ENCODE measurements at places on chromosomes 13 and 19.

DNA sequence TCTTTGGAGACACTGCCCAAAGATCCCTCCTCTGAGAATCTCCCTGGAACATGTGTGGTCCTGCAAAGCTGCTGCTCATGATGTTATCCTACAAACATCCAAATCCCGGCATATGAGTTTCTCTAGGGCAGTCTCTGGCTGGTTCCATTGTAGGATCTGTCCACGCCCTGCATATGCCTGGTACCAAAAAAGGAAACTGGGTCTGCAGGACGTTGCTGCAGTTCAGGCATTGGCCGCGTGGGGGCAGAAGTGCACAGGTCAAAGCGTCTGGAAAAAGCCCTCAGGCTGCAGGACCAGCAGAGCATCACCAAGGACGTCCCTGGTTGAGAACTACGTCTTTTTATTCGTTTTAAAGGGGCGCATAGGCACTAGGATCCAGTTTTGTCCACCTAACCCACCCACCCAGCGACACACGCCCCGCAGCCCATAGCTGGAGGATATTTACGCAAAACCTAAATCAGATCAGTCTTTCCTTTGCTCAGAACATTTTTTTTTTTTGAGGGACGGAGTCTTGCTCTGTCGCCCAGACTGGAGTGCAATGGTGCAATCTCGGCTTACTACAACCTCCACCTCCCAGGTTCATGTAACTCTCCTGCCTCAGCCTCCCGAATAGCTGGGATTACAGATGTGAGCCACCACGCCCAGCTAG is 12.9 kb upstream of the ZNF564 start:
- peak; percentile 81 for DNase-seq

GRCh38 chr19:18712981-18713380 is 29.5 kb downstream of the CRTC1 start:
- no peak for DNase-seq

GRCh38 chr13:69660155-69660554 is 447.5 kb upstream of the ATXN8OS start:
- DNase-seq: no peak

DNA sequence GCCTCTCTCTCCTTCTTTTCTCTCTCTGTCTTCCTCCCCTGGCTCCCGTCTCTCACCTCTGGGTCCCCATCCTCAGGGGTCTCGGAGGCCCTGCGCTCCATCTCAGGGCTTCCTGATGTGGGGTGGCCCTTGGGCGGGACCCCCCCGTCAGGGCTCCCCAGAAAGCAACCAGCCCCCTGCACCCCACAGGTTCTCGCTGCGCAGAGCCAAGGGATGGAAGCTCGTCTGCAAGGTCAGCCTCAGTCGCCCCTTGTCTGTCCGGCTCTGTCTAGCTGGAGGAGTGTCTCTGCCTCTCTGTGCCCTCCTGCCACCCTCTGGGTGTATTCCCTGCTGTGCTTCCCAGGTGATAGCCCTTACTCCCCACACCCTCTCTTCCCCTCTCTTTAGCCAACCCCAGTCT is at the start of gene SBK3:
SBK3 (minus strand) TSS at position 101 of the 400 bp plus-strand sequence; CDS start at position 101, 0 bp downstream.
- DNase-seq: no peak

- no peak for DNase-seq
These were observed 19.0 kb downstream of the VSTM2B start for GRCh38 chr19:29544656-29545360.

DNA sequence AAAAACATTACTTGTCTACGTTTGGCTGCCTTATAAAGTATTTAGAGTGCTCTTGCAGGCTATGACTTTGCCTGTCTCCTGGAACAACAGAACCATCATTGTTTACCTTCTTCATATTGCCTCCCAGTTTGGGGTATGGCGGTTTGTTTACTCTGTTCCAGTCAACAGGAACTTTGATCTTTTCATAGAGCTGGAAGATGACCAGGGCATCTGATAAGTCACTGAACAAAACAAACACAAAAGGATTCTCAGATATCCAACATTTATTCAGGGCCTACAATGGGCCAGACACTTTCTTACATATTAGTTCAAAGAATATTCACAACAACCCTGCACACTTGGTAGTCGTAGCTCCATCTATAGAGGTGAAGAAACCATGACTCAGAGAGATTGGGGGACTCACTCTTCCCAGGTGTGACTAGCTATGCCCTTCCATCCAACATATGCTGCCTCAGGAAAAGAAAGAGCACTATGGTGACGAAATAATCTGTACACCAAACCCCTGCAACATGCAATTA is 38.4 kb upstream of the CPB2 start:
- no peak for DNase-seq

DNA sequence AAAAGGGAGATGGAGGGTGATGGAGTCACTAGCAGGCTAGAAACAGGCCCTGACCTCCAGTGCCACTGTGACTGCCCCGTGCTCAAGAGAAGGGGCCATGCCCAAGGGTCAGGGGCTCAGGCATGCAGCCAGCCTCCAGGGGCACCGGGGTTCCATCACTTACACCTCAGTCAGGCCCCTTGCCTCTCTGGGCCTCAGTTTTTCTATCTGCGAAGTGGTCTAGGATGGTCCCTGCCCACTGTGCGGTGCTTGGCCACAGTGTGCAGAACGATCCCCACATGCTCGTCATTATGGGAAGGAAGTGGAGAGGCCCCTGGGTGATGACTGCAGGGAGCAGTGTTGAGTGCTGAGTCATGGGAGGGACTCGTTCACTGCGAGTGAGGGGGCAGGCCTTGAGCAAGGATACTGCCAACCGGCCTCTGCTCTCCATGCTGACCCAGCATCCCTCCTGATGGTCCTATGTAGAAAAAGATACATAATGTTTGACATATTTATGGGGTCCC is 23.1 kb downstream of the TMED1 start:
- no peak for DNase-seq

DNA sequence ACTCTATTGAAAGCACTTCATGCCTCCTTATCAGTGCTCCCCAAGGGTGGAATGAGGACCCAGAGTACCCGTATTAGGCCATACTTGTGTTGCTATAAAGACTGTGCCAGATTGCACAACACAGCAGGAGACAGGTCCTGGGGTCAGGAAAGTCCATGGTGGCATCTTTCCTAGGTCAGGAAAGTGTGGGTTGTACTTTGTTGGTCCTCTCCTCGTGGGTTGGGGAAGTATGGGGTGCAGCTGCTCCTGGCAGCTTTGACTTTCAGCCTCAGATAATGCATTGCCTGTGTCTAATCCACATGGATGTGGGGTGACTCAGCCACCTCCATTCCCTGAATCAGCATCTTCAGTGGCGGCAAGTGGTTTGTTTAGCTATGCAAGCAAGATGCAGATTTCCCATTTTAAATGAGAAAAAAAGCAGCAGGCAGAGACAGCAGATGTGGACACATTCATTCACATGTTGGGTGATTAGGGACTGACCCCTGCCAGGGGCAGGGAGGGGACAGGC is 8.4 kb upstream of the CYP2B6 start:
- DNase-seq: no peak

DNA sequence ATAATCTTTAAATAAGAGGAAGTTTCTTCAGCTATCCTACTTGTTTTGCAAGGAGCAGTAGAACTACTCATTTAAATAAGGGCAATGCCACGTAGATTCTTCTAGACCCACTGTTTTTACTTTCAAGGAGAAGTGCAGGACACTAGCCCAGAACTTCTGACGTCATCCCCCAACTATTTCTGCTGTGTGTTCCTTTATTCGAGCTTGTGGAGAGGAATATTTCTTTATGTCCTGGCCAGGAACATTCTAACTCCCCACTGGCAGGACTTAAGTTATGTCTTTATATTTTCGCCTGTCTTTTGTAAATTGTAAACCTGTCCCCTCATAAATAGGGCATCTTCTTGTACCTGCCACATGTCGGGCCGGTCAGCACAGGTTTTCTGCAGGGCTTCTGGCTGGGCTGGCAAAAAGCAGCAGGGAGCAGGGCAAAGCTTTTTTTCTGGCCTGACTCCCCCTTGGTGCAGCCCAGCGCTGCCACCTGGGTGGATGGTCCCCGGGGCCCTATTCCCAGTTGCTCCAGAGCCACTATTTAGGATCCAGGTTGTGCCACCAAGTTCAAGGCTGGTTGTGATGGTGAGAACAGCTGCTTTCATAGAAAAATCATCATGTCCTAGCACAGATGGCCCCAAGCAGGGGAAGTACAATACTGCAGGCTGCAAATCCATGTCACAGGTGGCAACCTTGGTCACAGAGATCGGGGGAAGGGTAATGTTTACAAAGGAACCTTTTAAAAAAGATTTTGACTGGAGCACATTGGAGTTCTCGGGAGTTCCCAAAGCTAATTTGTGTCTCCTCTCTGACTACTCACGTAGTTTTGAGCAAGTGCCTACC is 1.8 kb downstream of the MBNL2 start:
- peak; percentile 67 for DNase-seq

- no peak for DNase-seq
These were observed 40.1 kb downstream of the SERTM1 start for GRCh38 chr13:36713887-36714286.

DNA sequence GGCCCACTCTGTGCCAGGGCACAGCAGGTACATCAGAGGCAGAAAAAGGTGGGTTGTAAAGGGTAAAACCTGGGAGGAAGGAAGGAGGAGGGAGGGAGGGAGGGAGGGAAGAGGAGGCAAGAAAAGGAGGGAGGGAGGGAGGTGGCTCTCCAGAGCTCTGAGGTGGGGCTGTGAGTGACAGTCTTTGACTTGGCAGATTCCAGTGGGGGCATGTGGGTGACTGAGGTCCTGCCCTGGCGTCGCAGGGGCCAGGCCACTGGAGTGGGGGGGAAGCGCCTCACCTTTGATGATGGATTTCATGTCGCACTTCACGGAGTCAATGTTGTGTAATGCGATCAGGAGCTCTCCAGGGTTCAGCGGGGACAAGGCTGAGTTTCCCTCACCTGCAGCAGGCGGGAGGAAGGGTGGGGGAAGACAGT is 6.0 kb upstream of the RSPH6A start:
- DNase-seq: no peak

- peak; percentile 88 for DNase-seq
These were observed 10.4 kb upstream of the RASA3 start for GRCh38 chr13:114142640-114143490.

- DNase-seq: no peak
These were observed 40.6 kb downstream of the DCLK1 start for GRCh38 chr13:36090592-36090991.
